ENCODE measurements at places on chromosomes 2 and 18. TPM values are rescaled to one million over a fixed set of nuclear protein-coding genes. Genes with fewer than 3 reads are reported as not detected.

DNA sequence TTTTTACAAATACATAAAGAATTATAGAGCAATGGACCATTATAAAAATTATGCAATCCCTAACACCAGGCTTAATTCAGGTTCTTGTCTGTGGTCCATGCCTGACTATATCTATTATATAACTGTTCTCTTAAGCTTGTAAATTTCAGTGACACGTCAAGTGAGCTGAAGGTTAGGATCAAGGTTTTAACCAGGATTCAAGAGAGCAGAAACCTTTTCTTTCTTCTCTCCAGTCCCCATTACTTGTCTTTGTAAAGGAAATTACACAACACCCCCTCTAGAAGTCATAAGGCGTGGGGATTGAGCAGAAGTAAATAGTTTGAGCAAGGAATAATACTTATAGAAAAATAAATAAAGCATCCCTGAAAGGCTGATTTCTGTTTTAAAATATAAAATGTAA lies 122.0 kb downstream of the ZNF521 start:
- no peak for DNase-seq

DNA sequence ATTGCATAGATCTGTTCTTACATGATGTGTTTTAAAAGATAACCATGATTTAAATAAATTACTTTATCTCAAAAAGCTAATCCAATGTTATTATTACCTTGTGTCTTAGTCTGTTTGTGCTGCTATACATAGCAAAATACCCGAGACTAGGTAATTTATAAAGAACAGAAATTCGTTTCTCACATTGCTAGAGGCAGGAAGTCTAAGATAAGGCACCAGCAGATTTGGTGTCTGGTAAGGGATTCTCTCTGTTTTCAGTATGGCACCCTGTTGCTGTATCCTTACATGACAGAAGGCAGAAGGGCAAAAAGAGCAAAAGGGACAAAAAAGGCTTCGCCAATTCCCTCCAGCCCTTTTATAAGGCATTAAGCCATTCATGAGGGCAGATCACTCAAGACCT lies 533.9 kb downstream of the PARD3B start:
- DNase-seq = no peak

- DNase-seq = no peak
Measured at GRCh38 chr2:137123226-137123625, 357.9 kb downstream of the THSD7B start.

GRCh38 chr2:43942881-43943280 lies 52.9 kb downstream of the LRPPRC start:
- no peak for DNase-seq

GRCh38 chr2:21924640-21925285 lies 801.0 kb downstream of the TDRD15 start:
- DNase-seq = no peak

- no peak for DNase-seq
Measured at GRCh38 chr2:174436351-174436750, 40.8 kb downstream of the SCRN3 start.

SKOR2 gene
- total RNA-seq = not detected

SH3YL1 gene
- total RNA-seq = 13.4 TPM

TXNDC2 gene
- not detected for total RNA-seq

Measured in left ventricle myocardium superior (tissue), 1 donor.